Neural progenitor cell (in vitro differentiated cells): ENCODE measurements at places on chromosomes 16 and 17. TPM values are rescaled to one million over a fixed set of nuclear protein-coding genes. Genes with fewer than 3 reads are reported as not detected.

DNA sequence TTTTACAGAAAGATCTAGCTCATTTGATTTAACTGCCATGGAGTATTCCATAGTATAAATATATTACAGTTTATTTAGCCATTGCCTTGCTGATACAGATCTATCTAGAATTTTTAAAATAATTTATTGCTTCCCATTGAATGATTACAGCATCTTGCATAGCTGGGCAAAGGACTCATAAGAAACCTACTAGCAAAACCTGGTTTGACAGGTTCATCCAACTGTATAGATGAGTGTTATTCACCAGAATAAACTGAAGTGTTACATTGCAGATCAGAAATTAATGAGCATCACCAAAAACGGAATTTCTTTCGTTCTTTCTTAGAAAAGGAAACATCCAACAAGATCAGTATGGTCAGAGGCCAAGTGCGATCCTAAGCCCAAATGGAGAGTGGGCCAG is 202.2 kb upstream of the CACNG5 start:
- no peak for DNase-seq
- no peaks in the 10 kb centered on the region for H3K27me3 ChIP-seq

DNA sequence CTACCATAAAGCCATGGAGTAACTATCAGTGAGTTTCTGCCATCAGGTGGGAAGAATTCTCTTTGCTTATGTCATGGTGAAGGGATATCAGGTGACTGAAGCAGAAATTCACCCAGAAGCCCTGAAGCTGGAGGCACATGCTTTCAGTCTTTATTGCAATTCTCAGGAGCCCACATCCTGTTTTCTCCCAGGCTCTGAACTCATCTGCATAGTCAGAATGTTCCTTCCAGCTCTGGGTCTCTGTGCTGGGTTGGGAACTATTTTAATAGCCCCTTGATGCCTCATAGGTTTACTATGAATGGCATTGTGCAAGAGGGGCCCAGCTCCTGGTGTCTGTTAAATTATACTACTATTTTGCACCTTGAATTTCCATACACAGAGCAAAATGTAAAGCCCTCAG is 198.4 kb upstream of the SOX9 start:
- H3K4me1 ChIP-seq: no peaks in the 10 kb centered on the region
- no peak overlapping the region for H3K4me3 ChIP-seq
- no peak overlapping the region for H3K27ac ChIP-seq
- H3K27me3 ChIP-seq: no peaks in the 10 kb centered on the region
- H3K36me3 ChIP-seq: no peaks in the 10 kb centered on the region

Gene CD300E
- not detected in 2 replicates for total RNA-seq

Gene HBM
- total RNA-seq: not detected in 2 replicates

Gene UMOD
- not detected in 2 replicates for total RNA-seq
